ENCODE measurements at places on chromosomes 7 and 10.

DNA sequence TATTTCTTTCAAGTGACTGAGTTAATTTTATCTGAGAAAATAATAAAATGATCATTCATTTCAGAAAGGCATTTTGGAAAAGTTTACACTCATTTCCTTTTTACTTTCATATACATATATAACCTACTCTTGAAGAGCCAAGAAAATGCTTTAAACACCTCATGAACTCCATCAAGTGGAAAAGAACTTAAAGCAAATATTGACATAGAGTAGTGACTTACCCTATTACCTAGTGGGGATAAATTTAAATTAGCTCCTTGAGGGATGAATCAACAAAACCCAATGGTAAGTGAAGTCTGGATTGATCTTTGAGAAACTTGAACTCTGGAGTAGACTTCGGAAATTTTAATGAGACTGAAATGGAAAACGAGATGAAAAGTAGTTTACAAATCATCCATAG is 88.6 kb downstream of the TMEM26 start:
- DNase-seq, result no peak

DNA sequence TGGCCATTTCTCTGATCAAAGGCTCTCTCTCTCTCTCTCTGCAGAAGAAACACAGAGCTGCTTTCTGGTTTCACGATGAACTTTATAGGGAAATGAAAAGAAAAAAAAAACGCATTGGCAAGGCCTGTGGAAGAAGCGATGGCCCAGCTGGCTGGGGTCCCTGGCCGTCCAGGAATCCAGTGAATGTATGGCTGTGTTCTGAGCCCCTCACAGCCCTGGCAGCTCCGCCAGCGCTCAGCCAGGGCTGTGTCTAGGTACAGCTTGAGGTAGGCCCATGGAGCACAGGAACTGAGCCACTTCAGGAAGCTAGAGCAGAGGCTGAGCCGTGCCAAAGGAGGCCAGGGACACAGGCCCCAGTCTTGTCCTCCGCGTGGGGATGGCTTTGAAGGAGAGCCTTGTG is 13.1 kb upstream of the UCMA start:
- DNase-seq, result no peak

DNA sequence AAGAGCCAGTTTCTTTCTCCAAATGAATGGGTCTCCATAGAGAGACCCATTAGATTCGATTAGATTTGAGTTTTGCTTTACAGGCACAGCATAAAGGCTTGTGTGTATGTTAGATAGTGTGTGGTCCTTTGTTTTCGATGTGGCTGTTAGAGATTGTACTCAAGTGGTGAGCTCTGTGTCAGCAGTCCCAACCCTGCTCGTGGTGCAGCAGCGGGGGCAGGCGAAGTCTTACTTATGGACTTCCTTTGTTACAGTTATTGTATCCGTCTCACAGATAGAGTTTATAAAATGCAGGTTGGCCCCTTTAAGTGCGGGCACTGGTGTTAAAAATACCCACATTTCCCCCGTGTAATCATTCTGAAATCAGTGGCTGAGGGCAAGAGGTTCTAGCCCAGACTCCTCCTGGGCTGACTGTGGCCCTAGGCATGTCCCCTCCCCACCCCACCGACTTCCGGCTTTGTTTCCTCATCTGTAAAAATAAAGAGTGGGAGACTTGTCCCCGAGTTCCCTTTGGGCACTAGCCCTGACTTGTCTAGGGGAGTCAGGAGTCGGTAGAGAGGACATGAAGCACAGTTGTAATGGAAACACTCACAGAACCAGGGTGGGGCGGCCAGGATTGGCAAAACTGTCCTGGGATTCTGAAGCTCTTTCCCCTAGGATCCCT is 28.6 kb downstream of the MTURN start:
- no peak for DNase-seq

GRCh38 chr7:134847851-134848588 is 68.6 kb downstream of the CALD1 start:
- DNase-seq, result no peak

- DNase-seq, result no peak
Observed at GRCh38 chr10:114265392-114266053, 26.5 kb downstream of the VWA2 start.

DNA sequence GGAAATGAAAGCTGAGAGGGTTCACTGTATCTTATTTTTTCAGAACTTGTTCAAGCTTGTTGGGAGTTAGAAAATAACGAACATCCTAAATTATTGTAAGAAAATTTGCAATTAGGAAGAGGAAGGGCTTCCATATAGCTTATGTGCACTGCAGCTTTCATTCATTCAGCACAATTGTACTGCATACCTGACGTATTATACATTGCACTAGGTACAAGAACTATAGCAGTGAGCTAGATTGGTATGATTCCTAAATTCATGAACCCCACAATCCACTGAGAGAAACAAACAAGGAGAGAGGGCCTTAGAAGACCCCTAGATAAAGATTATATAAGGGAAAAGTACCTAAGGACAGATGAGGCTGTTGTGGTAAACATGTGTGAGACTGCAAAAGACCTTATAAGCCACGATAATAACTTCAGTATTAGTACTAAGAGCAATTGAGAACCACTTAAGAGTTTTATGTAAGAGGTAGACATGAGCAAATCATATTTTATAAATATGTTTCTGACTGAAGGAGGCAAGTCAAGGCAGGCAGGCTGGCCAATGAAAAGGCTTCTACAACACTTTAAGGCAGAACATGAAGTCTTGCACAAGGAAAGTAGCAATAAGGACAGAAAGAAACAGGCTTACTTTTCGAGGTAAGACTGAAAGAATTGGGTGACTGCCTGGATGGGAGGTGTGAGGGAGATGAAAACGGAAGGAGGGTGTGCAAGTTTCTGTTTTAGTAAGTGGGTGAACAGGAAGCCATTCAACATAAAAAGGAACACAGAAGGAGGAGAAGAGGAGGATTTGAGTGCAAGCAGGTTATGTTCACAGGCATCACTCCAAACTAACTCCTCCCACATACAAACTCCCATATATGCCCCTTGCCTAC is 77.9 kb upstream of the LRRN3 start:
- DNase-seq, result no peak

DNA sequence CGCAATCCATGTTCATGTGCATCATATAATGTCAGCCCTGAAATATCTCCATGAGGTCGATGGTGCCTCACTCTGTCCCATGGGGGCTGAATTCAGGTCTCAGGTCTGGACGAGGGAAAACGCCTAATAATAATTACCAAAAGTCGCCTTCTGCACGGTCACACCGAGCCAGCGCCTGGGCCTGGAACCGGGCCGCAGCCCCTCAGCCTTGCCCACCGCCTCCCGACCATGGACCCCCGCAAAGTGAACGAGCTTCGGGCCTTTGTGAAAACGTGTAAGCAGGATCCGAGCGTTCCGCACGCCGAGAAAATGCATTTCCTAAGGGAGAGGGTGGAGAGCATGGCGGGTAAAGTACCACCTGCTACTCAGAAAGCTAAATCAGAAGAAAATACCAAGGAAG is 18.8 kb upstream of the KLRG2 start:
- no peak for DNase-seq

DNA sequence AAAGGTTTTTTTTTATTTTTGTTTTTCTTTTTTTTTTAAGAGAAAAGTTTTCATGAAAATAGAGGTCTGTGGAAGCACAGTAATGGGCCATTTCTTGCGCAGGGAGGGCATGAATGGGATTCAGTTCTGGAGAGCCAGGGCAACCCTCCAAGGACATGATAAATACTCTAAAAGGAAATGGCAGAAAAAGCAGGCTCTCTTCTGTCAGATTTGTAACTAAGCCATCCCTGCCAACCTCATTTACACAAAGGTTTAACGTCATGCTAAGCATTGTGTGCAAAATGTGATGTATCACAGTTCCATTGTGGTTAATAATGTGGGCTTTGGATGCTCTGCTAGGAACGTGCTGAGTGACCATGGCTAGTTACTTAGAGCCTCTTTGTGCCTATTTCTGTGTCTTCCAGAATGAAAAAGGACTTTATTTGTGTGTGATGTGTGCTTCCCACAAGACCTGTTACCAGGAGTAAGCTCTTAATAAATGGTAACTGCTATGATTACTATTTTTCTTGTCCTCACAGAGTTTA is 1095.9 kb upstream of the SORCS1 start:
- DNase-seq, result no peak

DNA sequence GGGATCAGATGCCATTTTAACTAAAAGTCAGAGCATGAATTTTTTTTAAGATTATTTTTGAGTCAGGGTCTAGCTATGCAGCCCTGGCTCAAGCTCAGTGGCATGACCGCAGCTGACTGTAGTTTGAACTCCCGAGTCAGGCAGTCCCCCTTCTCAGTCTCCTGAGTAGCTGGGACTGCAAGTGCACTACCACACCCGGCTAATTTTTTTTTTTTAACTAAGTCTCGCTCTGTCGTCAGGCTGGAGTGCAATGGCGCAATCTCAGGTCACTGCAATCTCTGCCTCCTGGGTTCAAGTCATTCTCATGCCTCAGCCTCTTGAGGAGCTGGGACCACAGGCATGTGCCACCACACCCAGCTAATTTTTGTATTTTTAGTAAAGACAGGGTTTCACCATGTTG is 7.8 kb downstream of the TAS2R41 start:
- DNase-seq, result no peak

DNA sequence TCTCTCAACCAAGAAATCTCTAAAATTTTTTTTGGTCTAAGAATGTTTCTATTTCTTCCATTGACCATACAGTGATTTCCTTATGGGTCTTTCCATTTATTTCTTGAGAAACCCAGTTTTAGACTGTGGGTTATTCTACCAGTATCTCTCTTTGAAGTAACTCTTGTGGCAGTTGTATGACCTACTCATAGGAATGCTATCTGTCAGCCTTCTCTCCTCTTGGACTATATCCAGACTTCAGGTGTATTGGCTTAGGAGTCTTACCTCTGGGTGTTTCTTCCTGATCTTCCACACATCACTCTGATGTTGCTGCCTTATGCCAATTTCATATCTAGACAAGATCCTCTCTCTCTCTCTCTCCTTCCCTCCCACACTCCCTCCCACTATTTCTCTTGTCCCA is 178.1 kb downstream of the BMPER start:
- DNase-seq, result no peak

DNA sequence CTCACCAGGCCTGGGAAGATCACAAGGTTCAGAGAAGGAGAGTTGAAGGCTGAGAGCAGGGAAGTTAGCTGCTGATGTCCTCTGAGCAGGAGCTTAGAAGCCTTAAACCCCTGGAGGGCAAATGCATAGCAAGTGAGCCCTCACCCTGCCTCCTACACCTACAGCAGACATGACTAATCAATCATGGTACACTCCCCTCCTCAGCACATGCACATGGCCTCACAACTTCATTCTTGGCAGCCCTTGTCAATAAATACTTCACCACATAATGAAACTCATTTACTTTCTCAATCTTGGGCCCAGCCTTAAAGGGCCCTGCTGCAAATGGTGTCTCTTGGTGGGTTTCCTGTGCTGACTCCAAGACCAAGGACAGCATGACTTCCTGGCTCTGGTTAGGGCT is 12.9 kb downstream of the MMRN2 start:
- no peak for DNase-seq

DNA sequence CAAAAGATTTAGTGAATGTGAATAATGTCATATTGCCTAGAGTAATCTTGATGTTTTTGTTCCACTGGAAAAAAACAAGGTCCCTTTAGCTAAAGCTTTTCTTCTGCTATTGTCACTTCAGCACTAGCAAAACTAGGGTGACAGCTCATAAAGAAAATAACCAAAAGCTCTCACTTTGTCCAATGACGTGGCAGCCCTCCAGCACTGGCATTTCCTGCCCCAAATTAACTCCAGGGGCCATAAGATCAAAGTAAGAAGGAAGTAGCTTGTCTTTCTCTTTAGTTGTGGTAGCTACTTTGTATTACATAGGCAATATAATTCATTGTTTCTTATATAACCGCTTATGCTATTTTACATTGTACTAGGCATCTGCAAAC is 47.3 kb downstream of the LRRN3 start:
- no peak for DNase-seq

DNA sequence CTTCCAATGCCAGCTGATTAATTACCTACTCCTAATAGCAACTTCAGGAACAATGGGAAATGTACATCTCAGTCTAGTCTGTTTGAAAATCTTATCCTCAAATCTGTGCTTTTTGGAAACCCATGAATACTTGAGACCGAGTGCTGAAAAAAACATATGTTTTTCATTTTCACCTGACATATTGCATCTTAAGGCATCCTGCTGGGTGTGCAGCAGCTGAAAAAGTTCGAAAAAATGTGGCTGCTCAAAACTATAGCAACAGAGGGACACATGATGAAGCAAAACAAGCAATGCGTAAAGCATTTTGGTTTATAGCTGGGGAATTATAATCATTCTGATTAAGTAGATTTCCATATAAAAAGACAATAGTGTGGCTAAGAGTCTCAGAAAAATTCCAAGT is 218.0 kb downstream of the CREB5 start:
- no peak for DNase-seq

- DNase-seq, result no peak
Observed at GRCh38 chr7:45494885-45495284, 79.3 kb upstream of the ADCY1 start.

- no peak for DNase-seq
Observed at GRCh38 chr10:71981015-71981875, 17.1 kb downstream of the CHST3 start.

DNA sequence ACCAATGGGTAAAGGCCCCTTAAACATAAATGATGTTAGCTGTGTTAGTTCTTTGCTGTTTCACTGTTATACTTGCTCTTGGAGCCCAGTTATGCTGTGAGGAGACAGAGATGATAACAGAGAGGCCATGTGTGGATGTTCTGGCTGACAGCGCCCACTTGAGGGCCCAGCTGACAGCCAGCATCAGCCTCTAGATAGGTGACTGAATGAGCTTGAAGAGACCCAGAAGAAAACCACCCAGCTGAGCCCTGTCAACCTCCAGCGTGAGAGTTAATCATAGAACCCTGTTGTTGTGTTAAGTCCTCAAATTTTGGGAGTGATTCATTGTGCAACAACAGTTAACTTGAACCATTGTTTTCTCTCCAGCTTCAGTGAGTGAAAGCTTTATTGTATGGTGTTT is 91.7 kb downstream of the GLRX3 start:
- DNase-seq, result no peak

GRCh38 chr7:144762853-144763252 is 73.0 kb downstream of the TPK1 start:
- no peak for DNase-seq

Data from NCI-H1694 (cell line).